Midbrain (tissue), 1 donor: ENCODE measurements at places on chromosomes 6 and 20.

GRCh38 chr6:7758456-7758855, 32.6 kb downstream of the BMP6 start:
- no peak for DNase-seq

GRCh38 chr20:23061734-23062561, 12.5 kb upstream of the THBD start:
- DNase-seq: no peak

DNA sequence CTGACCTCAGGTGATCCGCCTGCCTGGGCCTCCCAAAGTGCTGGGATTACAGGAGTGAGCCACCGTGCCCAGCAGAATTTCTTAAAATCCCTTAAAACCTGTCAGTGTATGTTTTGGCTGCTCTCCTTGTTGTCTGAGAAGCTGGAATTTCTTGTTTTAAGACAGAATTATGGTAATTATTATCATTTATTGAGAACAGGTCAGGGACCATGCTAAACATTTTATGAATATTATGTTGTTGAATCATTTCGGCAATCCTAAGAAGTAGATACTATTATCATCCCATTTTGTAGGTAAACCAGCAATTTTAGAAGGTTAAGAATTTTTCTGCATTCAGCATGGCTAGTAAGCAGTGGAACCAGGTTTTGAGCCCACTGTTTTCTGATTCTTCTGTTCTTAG, 86.1 kb upstream of the AKIRIN2 start:
- DNase-seq: no peak

DNA sequence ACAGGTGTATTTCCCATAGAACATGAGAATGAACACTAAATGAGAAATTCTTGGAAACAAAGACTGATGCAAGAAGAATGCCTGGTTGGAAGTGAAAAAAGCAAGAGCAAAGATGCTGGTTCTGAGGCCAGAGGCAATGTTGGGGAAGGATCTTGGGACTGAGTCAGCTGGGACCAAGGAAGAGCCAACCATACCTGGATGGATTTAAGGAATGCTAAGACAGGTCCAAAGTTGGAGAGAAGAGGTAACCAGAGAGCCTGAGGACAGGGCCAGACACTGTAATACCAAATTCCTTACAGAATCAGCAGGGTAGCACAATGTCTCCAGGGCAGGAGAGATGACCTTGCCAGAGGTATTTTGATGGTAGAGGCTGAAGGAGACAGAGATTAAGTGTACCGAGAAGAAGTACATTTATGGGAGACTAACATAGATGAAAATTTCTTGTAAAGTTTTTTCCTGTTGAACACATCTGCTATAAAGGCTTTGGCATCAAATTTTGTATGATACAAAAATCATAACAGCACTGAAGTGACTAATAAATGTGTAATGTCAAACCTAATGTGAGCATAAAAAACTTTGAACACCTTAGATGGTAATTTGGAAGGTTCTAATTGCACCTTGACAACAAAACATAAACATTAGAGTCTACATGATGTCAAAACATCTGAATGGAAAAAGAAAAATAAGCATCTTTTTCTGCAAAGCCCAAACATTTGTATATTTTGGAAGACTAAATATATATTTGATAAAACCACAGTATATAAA, 221.7 kb upstream of the MARCKS start:
- DNase-seq: no peak

DNA sequence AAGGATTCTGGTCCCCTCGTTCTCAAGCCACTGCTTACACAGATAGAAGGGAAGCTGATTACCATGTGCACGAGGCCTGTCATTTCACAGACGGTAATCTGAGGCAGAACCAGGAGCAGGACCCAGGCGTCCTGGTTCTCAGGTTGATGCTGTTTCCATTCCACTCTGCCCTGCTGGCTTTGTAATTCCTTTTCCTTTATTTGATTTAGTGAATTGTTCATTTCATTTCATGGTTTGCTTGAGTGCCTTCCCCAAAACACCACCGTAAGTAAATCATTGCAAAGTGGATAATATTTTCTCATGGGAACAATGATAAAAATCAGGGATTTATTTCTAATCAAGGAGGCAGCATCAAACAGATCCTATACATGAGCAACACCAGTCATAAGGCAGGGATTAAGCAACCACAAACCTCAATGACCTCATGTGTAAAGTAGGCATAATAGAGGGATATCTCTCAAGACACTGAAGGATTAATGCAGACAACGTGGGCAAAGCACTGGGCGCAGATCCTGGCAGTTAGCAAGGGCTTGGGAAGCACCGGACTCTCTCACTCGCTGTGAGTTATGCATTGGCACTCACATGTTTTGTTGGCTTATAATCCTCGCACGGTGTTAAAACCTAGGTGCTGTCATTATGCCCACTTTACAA, 229.5 kb upstream of the FOXQ1 start:
- no peak for DNase-seq

DNA sequence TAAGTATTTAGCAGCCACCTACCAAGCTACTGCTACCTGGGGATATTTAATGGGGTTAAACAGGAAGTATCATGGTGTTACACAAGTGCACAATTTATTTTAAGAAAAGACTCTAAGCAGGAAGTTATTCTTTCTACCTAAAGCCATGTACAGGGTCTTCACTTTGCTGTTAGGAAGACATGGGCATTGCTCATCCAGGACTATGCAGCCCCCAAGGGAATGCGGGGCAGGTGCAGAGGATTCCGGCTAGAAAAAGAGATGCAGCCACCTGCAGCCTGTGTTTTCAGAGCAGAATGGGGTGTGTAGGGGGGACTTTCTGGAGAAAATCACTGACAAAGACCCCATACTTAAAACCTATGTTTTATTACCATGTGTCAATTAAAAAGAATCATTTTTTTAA, 399.1 kb upstream of the NOX3 start:
- no peak for DNase-seq

DNA sequence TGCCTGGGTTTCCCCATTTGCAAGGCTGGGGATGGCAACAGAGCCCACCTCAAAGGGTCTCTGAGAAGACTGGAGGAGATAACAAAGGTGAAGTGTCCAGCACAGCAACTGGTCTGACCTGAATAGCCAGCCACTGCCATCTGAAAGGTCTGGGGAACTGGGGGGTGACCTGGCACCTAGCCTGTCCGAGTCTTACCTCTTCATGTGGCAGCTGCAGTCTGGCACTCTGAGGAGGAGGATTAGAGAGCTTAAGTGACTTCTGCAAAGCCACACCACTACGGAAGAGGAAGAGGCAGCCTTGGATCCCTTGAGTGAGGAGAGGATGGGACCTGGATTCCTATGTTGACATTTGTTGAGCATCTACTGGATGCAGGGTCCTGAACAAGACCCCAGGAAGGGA, 22.2 kb downstream of the C20orf203 start:
- DNase-seq: no peak
